WERI-Rb-1 (cell line): ENCODE measurements at places on chromosomes 11 and 22.
A peak's percentile ranks its signal among the peaks of the same experiment; 100 is the strongest.

DNA sequence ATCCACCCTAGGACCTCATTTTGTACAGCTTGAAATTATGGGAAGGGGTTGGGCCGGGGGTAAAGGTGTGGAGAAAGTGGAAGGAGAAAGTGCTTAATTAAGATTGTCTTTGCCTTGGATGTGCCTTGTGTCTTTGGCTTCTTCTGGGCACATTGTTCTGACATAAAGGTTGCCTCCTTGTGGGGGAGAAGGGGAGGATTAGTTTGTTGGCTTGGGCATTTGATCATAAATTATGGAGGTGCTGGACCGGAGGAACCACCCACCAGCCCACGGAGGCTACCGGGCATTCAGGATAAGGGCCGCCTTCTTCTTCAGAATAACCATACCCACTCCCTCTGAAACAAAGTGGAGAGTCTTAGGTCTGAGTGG lies 1.3 kb downstream of the PAFAH1B2 start:
- DNase-seq = peak; percentile 40

DNA sequence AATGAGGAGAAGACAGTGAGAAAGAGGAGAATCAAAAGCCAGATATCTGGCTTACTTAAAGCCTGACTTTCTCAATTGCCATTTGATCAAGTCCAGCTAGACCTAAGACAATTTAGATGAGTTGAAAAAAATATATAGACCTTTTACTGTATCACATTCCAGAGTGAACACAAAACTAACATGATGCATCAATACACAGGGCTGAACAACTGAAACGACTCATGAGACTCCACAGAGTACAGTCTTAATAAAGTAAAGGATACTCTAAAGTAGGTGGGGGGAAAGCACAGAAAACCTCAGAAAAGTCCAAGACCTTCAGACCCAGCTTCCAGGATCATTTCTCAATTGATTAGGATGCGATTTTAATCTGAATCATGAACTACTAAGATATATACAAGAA lies 95.3 kb upstream of the OR9G4 start:
- no peak for DNase-seq

DNA sequence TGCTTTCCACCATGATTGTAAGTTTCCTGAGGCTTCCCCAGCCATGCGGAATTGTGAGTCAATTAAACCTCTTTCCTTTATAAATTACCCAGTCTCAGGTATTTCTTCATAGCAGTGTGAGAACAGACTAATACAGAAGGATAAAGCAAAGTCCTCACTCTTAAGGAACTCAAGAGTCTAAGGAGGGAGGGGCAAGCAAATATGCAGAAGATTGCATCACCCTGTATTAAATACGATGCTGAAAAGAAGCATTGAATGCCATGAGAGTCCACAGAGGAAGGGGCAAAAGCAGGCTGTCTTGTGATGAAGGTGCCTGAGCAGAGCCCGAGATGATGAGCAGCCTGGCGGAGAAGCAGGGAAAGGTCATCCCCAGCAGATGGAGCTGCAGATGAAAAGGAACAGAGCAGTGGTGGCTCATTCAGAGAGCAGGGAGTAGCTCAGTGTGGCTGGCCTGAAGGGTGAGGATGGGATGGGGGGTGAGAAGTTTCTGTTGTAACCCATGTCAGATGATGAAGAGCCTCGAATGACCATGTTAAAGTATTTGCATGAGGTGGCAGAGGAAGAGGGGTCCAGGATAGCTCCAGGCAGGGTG lies 6.3 kb upstream of the IZUMO1R start:
- DNase-seq = no peak

DNA sequence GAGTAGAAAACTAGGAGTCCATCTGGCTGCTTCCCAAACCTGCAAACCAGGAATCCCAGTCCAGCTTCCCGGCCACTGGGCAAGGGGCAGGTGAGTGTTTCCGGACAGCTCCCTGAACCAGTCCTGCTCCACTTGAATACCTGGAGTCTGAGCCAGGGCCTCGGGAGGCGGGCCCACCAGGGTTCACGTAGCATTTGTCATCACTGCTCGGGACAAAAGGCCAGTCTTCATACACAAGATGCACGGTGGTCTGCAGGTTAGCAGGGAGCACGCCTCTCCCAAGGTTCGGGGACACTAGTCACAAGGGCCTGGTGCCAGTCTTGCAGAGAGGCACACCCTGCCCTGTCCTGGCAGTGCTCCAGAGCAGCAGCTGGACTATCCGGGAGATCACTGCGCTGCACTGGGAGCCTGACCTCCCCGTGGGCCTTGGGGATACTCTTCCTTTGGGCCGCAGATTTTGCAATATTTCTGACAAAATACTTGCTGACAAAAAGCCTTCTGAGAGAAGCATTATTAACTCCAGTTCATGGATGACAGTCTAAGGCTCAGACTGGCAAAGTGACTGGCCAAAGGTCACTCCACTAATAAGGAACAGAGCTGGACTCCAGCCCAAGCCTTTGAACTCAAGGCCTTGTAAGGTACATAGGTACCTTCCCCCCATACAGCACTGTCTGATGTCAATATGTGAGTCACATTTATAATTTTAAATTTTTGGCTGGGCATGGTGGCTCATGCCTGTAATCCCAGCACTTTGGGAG lies 25.1 kb downstream of the CD6 start:
- DNase-seq = no peak

- no peak for DNase-seq
These were observed 5.7 kb downstream of the FTH1 start for GRCh38 chr11:61961570-61962212.

DNA sequence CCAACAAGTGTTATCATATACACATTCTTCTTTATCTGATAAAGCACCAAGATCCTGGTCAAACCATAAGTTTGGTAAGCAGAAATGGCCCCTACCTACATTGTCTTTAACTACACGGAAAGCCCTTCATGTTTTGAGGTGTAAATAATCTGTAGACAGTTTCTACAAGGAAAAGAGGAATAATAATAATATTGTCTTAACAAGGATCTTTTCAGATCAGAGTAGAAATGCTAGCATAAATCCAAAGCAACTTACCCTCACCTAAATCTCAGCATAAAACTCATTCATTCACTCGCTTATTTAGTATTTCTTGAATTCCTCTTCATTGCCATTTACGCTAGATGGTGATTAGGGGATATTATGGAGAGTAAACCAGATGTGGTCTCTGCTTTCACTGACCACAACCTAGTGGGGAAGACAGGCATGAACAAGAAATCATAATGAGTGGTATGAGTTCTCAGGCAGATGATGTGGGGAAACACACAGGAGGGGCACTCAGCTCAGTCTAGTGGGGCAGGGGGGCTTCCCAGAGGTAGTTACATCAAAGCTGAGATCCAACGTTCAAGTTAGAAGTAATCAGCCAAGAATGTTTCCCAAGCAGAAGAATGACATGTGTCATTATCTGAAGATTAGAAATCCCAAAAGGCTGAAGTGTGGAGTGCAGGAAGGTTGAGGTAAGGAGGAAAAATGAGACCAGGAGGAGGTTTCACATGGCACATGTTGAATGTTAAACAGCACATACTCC lies 65.4 kb upstream of the ZC3H12C start:
- DNase-seq = no peak

DNA sequence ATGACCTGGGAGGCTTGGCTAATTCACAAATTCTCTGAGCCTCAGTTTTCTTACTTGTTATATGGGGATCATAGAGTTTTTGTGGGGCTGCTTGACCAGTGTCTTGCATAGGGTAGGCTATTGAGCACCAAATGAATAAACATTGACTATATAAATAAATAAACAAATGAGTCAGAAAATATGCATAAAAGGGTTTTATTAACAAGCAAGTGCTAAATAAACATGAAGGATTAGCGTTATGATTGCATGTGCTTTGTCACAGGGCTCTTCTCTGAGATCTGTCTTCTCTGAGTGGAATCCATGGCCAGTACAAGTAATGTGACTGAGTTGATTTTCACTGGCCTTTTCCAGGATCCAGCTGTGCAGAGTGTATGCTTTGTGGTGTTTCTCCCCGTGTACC lies at the start of gene OR4B1:
TSS of gene OR4B1 (plus strand) at position 301 of the 400 bp plus-strand sequence. CDS start at position 301, 0 bp downstream.
- DNase-seq = no peak

GRCh38 chr11:5486003-5486402 lies 2.5 kb upstream of the OR52D1 start:
- DNase-seq = no peak

- no peak for DNase-seq
These were observed 60.3 kb downstream of the ATXN10 start for GRCh38 chr22:45731798-45732495.

DNA sequence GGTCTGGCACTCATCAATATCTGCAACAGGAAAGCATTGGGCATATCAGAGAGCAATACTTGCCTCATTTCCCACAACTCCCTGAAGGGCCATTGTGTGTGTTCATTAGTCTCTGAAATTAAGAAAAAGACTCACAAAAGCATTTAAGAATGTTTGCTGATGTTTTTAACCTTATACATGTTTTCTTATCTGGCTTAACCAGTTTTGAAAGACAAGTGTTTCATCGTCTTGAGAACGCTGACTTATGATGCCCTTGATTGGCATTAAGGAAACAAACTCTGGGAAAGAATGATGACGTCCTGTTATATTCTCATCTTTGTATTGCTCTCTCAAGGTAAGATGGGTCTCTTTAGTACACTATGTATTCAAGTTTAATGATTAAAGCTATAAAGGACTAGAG lies 32.0 kb downstream of the SCUBE2 start:
- DNase-seq = no peak

DNA sequence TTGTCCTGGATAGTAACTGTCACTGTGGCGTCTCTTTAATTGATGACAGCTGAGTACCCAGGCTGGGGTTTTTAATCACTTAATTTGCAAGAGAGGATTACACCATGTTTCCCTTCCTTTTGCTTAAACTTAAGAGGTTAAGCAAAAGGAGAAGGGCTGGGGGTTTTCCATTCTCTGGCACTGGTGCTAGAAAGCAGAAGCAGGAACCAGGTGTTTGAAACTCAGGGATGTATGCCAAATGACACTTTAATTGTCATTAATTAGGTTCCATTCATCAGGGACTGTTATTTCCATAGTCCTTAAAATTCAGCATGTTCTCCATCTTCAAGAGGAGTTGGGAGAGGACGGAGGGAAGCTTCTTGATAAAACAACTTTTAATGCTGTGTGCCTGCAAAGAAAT lies 746.2 kb downstream of the NELL1 start:
- peak; percentile 26 for DNase-seq

- DNase-seq = no peak
These were observed 9.2 kb downstream of the TCF20 start for GRCh38 chr22:42261296-42261695.

GRCh38 chr11:78420255-78420764 lies 2.7 kb upstream of the GAB2 start:
- DNase-seq = peak; percentile 63

DNA sequence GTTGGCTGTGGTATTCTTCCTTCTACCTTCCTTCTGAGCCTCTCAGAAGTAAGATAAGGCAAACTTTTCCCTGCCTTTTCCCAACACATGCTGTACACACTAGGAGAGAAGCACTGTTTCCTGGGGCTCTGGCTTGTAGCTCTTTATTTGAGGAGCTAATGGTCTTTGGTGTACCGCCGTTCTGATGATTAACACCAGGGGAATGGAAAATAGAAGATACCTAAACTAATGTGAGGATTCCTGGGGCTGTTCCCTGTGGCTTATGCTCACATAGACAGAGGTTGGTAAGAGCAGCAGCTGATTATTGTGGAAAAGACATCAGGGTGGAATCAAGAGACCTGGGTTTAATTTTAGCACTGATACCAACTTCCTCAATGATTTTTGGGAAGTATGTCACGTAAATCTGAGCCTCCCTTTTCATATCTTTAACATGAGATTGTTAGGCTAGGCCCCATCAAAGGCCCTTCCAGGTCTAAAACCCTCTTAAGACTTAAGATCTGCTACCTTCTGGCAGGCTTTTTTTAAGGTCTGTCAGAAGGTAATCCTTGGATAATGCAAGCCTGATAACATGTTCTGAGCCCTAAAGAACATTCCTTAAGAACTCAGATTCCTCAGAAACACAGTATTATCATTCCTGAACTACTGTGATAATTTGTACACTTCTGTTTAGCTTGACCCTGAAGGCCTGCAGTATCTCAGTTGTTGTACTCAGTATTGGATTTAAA lies 24.8 kb upstream of the RCE1 start:
- DNase-seq = no peak

- no peak for DNase-seq
These were observed 1052.9 kb downstream of the NTM start for GRCh38 chr11:132423266-132423665.

DNA sequence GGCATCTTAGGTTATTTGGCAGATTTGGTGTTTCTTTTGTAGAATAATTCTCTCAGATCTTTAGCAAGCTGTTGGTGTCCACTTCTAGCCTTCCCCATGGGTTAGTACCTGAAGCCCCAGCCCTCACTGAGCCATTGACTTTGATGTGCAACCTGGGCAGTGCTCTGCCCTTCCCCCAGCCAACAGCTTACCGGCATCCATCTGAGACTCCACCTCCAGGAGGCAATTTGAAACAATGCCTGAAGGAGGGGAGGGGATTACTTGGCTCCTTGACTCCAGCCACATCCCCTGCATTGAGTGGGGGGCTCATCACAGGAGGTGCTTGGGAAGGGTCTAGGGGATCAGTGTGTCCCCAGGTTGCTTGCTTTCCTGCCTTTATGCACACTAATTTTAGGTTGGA lies 114.8 kb downstream of the TRIM29 start:
- DNase-seq = no peak

DNA sequence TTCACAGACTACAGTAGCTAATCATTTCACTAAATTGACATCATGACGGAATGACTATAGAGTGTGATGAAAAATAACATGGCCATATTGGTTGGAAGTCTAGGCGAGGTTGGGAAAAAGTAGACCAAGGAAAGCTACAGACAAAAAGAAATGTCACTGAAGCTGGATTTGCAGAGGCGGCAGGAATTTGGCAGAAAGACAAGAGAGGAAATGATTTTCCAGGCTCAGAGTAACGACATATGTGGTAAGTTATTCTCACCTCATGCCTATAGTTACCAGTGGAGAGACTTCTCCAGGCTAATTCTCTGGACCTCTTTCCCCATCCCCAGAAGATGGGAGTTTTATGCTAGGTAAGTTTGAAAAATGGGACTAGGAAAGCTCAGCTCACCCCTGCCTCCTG lies 1005.8 kb upstream of the CCDC90B start:
- no peak for DNase-seq

DNA sequence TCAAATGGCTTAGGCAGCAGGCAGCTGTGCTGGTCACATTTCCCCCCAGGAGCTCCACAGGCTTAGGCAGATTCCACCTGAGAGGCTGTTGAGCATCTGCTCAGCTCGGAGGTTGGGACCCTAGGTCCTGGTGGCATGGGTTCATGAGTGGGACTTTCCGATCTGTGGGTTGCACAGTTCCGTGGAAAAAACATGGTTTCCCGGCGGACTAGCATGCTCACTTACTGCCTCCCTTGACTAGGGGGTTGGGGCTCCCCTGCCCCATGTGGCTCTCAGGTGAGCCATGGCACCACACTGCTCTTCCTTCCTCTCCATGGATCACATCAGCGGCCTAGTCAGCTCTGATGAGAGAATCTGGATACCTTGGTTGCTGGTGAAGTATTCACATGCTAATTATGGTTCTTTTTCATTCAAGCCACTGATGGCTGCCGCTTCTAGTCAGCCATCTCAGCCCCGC lies 685.1 kb downstream of the METTL15 start:
- no peak for DNase-seq

DNA sequence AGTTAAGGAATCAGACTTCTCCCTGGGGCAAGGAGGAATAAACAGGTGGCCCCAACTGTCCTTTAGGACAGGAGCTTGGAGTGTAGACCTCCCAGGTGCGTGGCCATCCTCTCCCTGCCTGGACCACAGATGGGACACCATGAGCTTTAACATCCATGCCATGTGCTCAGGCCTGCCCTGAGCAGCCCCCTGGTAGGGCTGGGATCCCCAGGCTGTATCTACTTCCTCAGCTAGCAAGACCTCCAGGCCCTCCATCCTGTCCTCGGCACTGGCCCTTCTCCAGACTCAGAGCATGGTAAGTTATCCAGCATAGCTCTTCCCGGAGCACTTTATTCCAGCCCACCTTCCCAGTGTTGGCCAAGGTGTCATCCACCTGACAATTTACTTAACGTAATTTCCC lies 5.7 kb downstream of the CD6 start:
- DNase-seq = no peak
